RWPE2 (cell line): ENCODE measurements at places on chromosomes 3 and 15.

GRCh38 chr3:15926871-15927270, 129.1 kb upstream of the ANKRD28 start:
- DNase-seq, result no peak

- DNase-seq, result no peak
Observed at GRCh38 chr3:136885357-136886213, 23.6 kb downstream of the NCK1 start.

- no peak for DNase-seq
Observed at GRCh38 chr3:172303941-172304558, 144.2 kb downstream of the GHSR start.

DNA sequence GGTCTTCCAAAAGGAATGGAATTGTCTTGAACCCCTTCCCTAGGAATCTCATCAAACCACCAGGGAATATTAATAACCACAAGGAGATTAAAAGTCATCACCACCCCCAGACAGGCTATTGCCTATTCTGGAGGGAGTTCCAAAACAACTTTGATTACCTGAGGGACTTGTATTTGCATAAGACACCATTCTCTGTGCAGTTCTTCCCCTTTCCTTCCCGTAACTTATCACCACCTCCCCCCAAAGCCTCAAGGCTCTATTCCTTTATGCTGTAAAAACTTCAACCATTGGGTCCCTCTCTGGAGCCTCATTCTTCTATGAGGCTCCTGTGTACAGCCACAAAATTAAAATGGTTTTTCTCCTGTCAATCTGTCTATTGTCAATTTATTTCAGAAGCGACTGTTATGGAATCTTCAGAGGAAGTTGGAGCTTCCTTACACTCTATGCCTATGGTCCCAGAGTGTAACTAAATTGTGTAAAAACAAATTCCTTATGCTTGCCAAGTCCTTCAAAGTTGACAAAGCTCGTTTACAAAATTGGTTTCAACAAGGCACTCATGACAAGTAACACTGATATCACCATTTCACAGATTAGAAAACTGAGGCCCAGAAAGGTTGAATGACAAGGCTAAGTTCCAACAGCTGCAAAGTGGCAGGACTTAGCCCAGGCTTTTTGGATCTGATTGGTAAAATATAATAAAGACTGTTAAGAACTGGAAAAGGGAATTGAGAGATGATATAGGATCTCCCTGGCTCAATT, 68.3 kb upstream of the HERC1 start:
- DNase-seq, result no peak

DNA sequence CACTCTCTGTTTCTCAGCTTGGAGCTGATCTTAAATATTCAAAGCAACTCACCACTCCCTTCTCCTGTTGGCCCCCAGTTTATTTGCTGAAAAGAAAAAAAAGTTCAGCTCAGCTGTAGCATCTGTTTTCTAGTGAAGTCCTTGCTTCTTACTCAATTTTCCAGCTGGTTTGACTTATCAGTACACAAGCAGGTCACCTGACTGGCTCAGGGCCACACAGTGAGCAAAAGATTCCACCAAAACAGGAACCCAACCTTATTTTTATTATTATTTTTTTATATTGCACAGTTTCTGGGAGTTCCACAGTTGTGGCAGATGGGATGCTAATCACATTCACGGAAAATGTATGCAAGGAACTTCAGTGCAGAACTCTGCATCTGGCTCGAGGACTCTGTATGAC, 390.7 kb upstream of the RGMA start:
- no peak for DNase-seq

GRCh38 chr3:159853506-159853864, 135.2 kb upstream of the IL12A start:
- DNase-seq, result no peak

- no peak for DNase-seq
Observed at GRCh38 chr3:138136201-138136600, 4.0 kb upstream of the A4GNT start.

DNA sequence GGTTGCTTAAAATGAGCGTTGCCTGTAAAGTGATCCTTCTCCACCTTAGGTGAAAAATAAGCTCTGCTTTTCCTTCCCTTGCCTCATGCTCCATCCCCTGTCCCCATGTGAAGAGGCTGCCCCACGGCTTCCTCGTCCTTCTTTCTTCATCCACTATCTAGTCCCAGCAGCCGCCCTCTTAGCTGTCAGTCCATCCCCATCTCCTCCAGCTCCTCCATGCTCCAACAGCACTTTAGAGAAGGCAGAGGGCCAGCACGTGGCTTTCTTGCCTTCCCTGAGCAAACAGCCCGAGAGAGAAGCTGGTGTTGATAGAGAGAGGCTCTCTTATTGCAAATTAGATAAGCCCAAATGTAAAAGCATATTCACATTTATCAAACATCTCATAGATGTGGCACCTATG, 9.0 kb upstream of the TMEM41A start:
- no peak for DNase-seq

GRCh38 chr3:37787153-37787867, 74.4 kb upstream of the CTDSPL start:
- DNase-seq, result no peak
